NCI-H524 treated with DMSO at 0.1 percent for 48 hours (cell line): ENCODE measurements at places on chromosomes 11 and 22.

DNA sequence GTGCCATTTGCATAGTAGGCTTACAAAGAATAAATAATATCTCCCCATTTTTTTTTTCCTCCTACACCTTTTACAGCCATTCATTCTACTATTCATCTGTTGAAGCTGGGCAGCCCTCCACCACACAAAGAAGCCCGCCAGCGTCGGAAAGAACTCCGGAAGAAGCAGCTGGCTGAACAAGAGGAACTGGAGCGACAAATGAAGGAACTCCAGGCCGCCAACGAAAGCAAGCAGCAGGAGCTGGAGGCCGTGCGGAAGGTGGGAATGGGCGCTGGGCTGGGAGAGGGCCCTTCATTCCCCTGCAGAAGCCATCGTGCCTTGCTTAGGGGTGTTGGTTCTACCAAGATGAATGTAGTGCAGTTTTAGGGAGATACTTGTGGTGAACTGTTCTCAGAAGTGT lies 68.6 kb downstream of the SWAP70 start:
- DNase-seq, result no peak

GRCh38 chr11:81253244-81253643 lies 1480.4 kb downstream of the FAM181B start:
- DNase-seq, result no peak

DNA sequence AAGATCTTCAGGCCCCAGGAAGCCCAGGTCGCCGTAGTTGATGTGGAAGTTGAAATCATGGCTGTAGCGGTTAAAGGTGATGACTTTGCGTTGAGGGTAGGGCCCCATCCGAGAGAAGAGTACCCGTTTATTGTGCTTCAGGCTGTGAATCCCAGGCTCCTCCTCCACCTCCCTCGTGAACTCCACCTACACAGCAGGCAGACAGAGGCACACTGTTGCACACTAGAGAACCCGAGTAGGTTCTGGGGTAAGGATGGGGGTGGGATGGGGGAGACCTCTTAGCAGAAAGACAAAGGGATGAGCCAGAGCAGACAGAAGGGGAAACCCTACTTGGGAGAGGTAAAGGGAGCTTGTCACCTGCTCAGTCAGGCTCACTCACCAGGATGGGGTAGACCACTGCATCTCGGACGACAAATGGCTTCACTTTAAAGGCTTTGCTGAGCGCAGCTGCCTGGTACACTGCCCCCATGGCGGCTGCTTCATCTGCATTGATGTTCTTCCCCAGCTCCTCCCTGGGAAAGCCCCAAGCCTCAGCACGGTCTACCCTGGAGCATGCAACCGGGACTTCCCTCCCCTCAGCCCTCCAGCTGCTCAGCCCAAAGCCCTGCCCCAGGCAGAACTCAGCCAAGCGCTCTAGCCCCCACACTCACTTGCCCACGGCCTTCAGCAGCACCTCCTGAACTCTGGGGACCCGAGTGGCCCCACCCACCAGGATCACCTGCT lies 5.4 kb downstream of the HYOU1 start:
- no peak for DNase-seq

GRCh38 chr11:97964332-97965004 lies 1056.3 kb upstream of the CNTN5 start:
- DNase-seq, result no peak

DNA sequence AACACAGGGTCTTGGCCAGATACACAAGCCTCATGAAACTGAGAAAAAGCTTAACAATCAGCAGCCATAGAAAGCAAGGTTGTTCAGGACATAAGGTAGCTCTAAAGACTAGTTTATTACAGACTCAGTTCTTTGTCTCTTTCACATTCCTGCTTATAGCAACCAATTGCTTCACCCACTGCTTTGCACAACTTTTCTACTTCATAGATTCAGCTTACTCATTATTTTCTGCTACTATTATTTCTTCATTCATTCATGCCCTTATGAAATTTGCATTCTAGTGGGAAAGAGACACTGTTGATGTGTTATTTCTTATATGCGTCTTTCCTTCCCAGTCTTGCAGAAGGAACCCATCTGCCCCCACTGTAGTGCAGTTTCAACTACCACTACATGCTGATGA lies 4.7 kb downstream of the CCDC34 start:
- DNase-seq, result no peak

DNA sequence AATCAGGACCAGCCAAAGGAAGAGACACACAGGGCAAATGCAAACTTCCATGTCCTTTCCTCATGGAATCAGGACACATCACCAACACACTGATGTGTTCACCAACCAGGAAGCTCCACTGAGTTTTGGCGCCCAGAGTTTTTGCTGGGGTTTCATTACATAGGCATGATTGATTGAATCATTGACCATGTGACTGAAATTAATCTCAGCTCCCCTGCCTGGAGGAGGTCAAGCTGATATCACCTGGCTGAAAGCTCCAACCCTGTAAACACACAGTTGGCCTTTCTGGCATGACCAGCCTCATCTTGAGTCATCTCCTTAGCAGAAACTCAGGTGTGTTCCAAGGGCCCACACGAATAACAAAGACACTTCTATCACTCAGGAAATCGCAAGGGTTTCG lies 133.2 kb downstream of the TRIM29 start:
- DNase-seq, result no peak

DNA sequence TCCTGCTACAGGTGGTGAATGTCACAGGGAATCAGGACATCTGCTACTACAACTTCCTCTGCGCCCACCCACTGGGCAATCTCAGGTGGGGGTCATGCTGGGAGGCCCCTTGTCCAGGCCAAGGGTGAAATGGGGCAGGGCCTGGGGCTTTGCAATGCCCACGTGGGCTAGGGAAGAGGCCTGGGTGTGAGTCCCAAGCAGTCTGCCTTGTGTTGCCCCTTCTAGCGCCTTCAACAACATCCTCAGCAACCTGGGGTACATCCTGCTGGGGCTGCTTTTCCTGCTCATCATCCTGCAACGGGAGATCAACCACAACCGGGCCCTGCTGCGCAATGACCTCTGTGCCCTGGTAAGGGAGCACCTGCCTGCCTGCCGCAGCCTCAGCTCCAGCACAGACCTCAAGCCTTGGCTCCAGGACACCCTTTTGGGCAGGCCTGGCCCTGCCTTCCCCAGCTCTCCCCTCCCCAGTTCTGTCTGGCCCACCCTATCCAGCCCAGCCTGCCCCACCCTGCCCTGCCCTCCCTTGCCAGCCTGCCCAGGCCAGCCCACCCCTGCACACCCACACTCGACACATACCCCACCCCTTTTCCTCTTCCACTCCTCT lies 9.1 kb upstream of the TAGLN start:
- DNase-seq, result no peak

DNA sequence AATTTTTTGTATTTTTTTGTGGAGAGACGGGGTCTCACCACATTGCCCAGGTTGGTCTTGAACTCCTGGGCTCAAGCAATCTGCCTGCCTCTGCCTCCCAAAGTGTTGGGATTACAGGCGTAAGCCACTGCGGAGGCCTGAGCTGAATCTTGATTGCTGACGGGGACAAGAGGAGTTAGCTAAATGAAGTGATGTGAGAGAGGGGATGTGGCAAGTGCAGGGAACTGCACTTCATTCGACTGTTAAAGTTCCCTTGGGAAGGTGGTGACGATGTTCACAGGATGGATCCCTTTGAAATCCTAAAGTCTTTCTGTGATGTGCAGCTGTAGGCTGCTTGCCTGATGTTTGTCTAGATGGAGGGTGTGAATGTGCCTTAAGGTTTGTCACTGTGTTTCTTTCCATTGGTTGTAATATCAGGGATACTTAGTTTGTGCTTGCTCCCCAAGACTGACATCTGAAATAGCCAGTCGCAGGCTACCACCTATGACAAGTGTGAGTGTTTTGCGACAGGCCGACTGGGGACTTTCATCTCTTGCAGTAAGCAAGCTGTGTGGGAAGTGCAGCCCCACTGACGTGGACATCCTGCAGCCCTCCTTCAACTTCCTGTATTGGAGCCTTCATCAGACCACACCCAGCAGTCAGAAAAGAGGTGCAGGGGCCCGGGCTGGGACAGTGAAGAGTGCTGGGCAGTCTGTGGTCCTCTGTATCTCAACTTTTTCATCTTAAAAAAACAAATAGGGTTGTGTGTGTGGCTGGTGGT lies 19.6 kb upstream of the CCDC134 start:
- no peak for DNase-seq

GRCh38 chr22:46829941-46830715 lies 67.7 kb downstream of the TBC1D22A start:
- DNase-seq, result no peak

- DNase-seq, result no peak
Observed at GRCh38 chr11:35629914-35630313, 11.7 kb downstream of the FJX1 start.

DNA sequence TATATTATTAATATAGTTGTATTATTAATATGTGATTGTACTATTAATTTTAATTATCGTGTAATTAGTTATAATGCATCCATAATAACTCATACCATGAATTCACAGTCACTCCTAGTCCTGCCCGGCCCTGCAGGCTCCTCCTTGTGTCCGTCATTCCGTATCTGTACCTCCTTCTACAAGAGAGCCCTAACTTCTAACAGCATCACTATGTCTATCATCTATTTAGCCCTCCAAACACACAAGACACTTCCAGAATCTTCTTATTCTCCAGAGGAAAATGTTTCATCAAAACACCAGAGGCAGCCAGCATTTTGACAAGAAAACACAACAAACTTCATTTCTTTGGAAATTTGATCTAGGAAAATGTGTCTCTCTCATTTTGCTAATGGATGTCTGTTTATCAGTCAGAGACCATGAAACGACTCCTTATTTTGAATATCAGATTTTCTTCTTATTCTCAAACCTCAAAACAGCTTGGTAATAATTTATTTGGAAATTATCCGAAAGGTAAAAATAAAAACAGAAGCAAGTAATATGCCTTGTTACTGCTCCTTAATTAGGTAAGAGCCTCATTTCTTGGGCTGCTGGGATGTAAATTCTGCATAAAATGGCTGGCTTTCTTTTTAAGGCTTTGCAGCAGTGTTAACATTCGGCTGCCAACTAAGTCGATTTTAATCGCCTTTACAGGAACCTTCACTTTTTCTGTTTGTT lies 23.1 kb upstream of the SEPTIN5 start:
- no peak for DNase-seq

DNA sequence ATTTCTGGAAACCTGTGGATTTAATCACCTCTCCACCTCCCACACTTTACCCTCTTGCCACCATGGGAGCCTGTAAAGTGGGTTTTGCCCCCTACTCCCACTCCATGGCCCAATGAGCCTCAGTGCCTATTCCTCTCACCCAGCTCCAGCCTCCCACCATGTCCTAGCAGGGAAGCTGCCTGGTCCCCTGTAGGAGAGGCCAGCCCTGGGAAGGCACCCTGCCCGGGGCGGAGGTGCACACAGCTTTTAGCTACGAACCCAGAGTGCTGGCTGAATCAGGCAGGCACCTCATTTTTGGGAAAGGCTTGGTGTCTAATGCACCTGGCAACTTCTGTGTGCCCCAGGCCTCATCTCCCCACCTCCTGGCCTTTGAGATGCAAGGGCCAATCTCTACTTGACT lies 35.8 kb upstream of the ALX4 start:
- no peak for DNase-seq

- DNase-seq, result no peak
Observed at GRCh38 chr22:35777335-35777975, 59.8 kb downstream of the APOL5 start.

DNA sequence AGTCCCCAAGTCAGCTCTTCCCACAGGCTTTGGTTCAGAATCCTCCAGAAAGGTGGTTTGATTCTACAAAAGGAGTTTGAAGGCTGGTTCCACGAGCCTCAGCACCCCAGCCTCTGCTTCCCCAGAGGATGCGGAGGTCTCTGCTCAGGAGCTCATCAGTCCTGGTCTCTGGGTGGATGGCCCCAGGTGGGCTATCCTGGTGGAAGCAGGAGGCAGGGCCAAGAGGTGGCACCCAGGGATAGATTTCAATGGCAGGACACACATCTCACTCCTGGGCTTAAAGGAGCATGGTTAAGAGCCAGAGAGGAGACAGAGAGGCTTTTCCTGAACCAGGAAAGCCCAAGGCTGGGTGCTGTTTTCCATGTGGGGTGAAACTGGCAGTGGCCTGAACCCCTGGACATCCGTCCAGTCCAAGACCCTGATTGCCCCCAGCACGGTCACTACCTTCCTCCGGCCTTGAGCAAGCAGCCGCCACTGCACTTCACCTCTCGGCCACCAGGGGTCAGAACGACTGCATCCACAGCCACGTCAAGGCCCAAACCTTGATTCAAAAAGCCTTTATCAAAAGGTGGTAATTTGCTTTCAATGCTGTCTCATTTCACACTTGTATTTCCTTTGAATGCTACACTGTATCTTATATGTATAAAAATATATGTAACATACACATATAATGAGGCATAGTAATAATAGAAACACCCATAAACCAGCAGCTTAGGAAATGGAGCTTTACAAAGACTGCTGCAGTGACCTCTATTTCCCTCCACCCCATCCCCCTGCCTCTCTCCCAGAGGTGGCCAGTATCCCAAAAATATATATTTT lies 19.3 kb upstream of the FXYD2 start:
- no peak for DNase-seq

DNA sequence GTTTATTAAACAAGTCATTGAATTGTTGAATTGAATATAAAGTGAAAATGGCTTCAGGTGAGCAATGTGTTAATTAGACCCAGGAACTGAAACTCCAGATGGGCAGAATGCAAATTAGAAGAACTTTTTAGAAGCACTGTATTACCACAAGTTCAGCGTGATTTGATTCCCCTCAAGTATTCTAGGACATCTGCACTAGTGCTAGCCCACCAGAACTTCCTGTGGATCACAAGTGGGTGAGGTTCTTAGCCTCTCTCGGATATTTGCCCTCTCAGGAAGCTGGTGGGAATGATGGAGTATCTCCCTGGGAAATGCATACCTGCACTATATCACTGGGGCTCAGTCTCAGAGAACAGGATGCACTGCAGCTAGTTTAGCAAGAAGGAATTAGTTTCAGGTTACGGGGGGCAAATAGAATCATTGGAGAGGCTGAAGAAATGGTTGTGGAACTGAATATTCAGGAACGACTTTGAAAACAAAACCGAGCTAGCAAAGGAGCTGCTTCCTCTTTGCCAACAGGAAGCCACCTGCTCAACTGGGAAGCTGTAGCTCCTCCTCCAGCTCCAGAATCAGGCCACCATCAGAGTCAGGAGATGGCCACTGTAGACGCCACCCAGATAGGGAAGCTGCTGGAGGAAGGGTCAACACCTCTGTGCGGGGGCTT lies 74.3 kb downstream of the DHCR7 start:
- peak; percentile 38 for DNase-seq

GRCh38 chr11:123654566-123655081 lies at the start of gene SCN3B:
SCN3B (minus strand) TSS chr11:123654624; CDS start chr11:123653801, 823 bp downstream.
- DNase-seq, result peak; percentile 50

GRCh38 chr22:22748297-22748743 lies 103.9 kb downstream of the GGTLC2 start:
- no peak for DNase-seq

DNA sequence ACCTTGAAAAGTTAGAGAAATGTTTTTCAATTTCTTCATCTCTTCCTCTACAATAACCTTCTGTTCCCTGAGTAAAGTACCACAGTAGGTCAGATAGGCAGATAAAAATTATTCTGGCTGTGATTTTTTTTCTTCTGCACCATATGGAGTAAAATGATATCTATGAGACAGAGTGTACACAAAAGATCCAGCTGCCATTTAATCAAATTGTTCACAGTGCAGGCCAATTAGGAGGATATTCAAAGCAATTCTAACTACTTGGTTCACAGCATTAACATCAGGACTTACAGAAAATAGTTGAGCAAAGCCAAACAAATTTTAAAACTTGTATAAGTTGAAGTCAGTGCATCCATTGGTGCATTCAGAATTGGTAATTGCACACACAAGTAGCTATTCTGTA lies 147.9 kb upstream of the LUZP2 start:
- no peak for DNase-seq
